ENCODE measurements at places on chromosomes 11 and 22. TPM values are rescaled to one million over a fixed set of nuclear protein-coding genes. Genes with fewer than 3 reads are reported as not detected.
A peak's percentile ranks its signal among the peaks of the same experiment; 100 is the strongest.

DNA sequence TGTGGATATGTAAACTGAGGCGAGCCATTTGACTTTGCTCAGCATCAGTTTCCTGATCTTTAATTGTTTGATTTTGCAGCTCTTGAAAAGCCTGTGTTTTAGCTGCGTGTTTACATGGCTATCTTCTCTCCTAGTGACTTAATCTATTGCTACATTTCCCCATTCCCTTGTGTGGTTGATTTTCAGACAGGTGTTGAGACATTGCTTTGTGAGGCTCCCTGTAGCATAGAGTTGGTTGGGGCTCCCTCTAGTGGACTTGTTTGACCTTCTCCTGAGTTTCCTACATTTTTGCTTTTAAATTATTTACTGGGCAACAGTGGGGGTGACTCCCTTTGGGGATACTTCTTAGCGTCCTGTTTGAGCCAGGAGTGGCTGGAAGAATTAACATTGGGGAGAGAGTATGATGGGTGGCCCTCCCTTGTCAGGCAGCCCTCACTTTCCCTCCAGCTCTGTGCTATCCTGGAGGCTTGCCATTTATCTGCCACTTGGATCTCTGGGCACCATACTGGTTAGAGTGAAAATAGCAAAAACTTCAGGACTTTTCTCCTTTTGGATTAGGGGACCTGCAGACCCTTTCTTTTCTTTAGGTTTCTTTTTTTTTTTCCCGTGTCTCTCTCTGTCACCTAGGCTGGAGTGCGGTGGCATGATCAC, 9.2 kb upstream of the CBL start:
- no peak overlapping the region for H3K4me3 ChIP-seq
- no peaks in the 10 kb centered on the region for H3K36me3 ChIP-seq
- H3K27me3 ChIP-seq, result no peaks in the 10 kb centered on the region
- peak; percentile 76 for DNase-seq
- H3K27ac ChIP-seq, result no peak overlapping the region

- DNase-seq, result no peak
- H3K4me3 ChIP-seq, result no peak overlapping the region
- no peaks in the 10 kb centered on the region for H3K27me3 ChIP-seq
- no peaks in the 10 kb centered on the region for H3K36me3 ChIP-seq
- no peaks in the 10 kb centered on the region for H3K4me1 ChIP-seq
Measured at GRCh38 chr11:61602775-61603569, 22.1 kb upstream of the SYT7 start.

GRCh38 chr22:48052621-48052890, 1290.1 kb downstream of the TBC1D22A start:
- DNase-seq, result no peak
- no peaks in the 10 kb centered on the region for H3K4me1 ChIP-seq
- no peaks in the 10 kb centered on the region for H3K27me3 ChIP-seq

GRCh38 chr22:22194931-22195264, 49.7 kb upstream of the VPREB1 start:
- no peaks in the 10 kb centered on the region for H3K4me1 ChIP-seq
- no peak overlapping the region for H3K4me3 ChIP-seq
- H3K27me3 ChIP-seq, result no peaks in the 10 kb centered on the region

DNA sequence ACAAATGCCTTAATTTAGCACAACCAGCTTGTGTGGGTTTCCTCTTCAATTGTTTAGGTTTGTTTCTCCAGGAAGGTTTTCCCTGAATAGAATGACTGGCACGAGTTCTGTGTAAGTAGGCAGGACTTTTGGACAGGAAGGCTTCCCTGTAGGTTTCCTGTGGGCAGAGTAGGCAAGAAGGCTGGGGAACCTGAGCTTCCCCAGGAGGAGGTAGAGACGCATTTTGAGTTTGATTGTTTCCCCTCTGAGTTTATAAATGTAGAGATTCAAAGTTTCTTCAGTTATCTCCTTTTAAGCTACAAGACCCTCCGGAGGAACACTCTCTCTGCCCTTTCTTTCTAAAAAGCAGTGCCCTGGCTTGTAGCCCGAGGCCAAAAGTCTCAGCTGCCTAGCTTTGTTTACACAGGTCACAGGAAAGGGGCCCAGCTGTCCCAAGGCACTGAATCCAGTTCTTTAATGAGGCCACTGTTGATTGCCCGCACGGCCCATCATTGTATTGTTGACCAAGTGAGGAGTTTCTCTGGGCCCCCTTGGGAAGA, 66.6 kb upstream of the RDX start:
- no peaks in the 10 kb centered on the region for H3K4me1 ChIP-seq
- H3K36me3 ChIP-seq, result no peaks in the 10 kb centered on the region
- H3K27me3 ChIP-seq, result no peaks in the 10 kb centered on the region
- H3K4me3 ChIP-seq, result no peak overlapping the region
- no peak overlapping the region for H3K27ac ChIP-seq

GRCh38 chr11:17786824-17787525, 52.4 kb downstream of the KCNC1 start:
- H3K27me3 ChIP-seq, result no peaks in the 10 kb centered on the region
- no peak for DNase-seq
- no peak overlapping the region for H3K4me3 ChIP-seq
- no peaks in the 10 kb centered on the region for H3K4me1 ChIP-seq
- peaks cover 4% of the 10 kb centered on the region for H3K36me3 ChIP-seq
- H3K27ac ChIP-seq, result no peak overlapping the region

GRCh38 chr11:77340501-77340900, 39.0 kb upstream of the GDPD4 start:
- no peaks in the 10 kb centered on the region for H3K36me3 ChIP-seq
- no peaks in the 10 kb centered on the region for H3K4me1 ChIP-seq
- no peak overlapping the region for H3K27ac ChIP-seq

- H3K4me3 ChIP-seq, result no peak overlapping the region
- DNase-seq, result no peak
- H3K27ac ChIP-seq, result no peak overlapping the region
- H3K36me3 ChIP-seq, result no peaks in the 10 kb centered on the region
- no peaks in the 10 kb centered on the region for H3K4me1 ChIP-seq
Measured at GRCh38 chr11:31797190-31798056, 13.7 kb downstream of the PAX6 start.

DNA sequence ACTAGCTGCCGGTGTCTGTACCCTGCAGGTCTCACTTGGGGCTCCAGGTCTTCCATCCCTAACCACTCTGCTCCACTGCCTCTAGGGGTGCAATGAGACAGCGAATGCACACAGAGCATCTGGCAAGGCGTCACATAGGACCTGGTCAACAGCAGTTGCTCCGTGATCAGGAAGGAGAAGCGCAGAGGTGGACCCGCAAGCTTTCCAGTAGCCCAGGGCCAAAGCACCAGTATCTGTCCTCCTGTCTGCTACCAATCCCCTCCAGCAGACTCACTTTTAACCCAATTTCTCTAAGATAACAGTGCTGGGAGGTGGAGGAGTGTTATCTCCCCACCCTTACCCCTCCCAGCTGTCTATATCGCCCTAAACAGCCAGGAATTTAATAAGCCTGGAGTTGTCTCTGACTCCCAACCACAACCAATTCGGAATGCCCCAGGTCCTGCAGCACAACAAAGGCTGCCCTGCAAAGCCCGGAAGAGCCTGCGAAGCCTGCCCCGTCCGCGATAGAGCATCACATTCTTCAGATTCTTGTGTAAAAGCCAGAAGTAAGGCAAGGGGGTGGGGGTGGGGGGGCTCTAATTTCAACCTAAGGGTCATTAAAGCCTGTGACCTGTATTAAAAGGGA, 19.3 kb downstream of the MYH9 start:
- H3K27ac ChIP-seq, result peak overlapping the region; percentile 38
- H3K36me3 ChIP-seq, result peaks cover 11% of the 10 kb centered on the region
- H3K27me3 ChIP-seq, result no peaks in the 10 kb centered on the region
- DNase-seq, result no peak
- peak overlapping the region; percentile 23 for H3K4me3 ChIP-seq

GRCh38 chr11:2480874-2481220, 36.0 kb downstream of the KCNQ1 start:
- DNase-seq, result no peak
- H3K27ac ChIP-seq, result no peak overlapping the region
- no peaks in the 10 kb centered on the region for H3K4me1 ChIP-seq

DNA sequence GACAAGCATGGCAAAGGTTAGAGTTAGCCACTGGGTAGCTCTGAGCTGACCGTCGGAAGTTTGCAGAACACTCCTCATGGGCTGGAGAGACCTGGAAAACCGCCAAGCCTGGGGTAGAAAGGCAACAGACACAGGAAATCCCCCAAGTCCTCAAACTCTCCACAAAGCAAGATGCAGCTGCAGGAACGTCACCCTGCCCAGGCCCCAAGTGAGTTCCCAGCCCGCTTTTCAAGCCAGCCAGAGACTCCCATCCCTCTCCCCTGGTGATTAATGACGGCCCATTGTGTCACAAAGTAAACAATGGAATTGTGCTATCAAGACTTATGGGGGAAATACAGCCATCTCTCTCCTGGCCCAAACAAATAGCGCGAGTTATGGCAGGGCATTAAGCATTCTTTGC, 633.0 kb downstream of the TBC1D22A start:
- no peaks in the 10 kb centered on the region for H3K4me1 ChIP-seq
- H3K27me3 ChIP-seq, result no peaks in the 10 kb centered on the region
- H3K36me3 ChIP-seq, result no peaks in the 10 kb centered on the region
- no peak overlapping the region for H3K27ac ChIP-seq
- no peak for DNase-seq

DNA sequence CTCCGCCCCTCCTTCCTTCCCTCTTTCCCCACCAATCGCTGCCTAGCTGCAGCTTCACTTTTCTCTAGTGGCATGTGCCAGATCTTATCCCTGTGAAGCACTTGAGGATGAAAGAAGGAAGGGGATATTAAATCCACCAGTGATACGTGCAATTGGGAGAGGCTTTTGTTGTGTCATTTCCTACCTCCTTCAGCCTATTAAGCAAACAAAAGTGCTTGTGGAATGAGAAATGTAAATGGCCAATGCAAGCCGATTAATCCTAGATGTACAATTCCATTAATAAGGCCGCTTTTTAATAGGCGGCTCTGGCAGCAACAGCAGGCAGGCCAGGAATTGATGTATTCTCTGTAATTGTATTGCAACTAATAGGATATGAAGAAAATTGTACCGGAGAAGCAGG, 23.3 kb downstream of the NTM start:
- no peak overlapping the region for H3K27ac ChIP-seq
- no peak for DNase-seq
- no peaks in the 10 kb centered on the region for H3K36me3 ChIP-seq
- no peaks in the 10 kb centered on the region for H3K27me3 ChIP-seq
- no peak overlapping the region for H3K4me3 ChIP-seq

DNA sequence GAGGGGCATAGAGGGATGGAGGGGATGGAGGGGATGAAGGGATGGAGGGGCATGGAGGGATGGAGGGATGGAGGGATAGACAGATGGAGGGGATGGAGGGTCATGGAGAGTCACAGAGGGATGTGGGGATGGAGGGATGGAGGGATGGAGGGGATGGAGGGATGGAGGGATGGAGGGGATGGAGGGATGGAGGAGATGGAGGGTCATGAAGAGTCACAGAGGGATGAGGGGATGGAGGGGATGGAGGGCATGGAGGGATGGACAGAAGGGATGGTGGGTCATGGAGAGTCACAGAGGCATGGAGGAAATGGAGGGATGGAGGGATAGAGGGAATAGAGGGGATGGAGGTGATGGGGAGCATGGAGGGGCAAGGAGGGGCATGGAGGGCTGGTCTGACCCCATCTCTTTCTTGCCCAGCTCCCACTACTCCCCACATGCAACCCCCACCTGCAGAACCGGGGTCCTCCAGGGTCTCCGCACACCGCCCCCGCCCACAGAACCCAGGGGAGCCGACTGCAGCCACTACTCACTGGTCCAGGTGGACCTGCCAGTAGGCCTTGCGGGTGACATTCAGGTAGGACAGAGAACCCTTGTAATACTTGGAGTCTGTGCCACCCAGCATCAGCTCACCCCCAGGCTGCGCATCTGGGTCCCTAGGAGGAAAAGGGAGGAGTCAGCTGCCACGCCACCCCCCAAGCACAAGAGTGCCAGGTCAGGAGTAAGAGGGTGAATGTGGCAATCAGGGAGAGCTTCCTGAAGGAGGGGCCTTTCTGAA, 4.2 kb upstream of the IFITM10 start:
- no peak overlapping the region for H3K4me3 ChIP-seq
- peaks cover 66% of the 10 kb centered on the region for H3K4me1 ChIP-seq
- H3K27me3 ChIP-seq, result peaks cover 6% of the 10 kb centered on the region
- no peak overlapping the region for H3K27ac ChIP-seq
- no peaks in the 10 kb centered on the region for H3K36me3 ChIP-seq

DNA sequence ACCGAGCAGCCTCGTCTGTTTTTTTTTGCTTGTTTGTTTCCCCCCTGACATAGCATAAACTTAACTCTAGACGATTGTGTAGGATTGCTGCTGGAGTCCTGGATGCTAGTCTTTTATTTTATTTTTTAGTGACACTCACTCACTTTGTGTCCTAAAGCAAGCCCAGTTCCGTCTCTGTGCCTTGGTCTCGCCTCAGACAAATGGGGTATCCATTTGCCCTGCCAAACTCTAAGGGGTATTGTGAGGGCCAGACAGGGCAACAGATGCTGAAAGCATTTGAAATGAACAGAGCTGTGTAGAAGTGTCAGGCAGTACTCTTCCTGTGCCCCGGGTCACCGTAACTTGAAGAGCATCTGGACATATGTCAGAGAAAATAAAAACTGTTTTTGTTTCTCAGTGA, 34.8 kb upstream of the DKK3 start:
- H3K27me3 ChIP-seq, result no peaks in the 10 kb centered on the region
- no peaks in the 10 kb centered on the region for H3K36me3 ChIP-seq
- H3K4me3 ChIP-seq, result no peak overlapping the region
- peaks cover 4% of the 10 kb centered on the region for H3K4me1 ChIP-seq

- H3K4me3 ChIP-seq, result no peak overlapping the region
- H3K27me3 ChIP-seq, result no peaks in the 10 kb centered on the region
- no peak for DNase-seq
- H3K36me3 ChIP-seq, result no peaks in the 10 kb centered on the region
- no peak overlapping the region for H3K27ac ChIP-seq
- no peaks in the 10 kb centered on the region for H3K4me1 ChIP-seq
Measured at GRCh38 chr11:112795911-112796649, 165.1 kb upstream of the NCAM1 start.

The CRYBB3 gene
- polyA plus RNA-seq, result not detected

The CCDC87 gene
- not detected for polyA plus RNA-seq

The OSBP2 gene
- 0.74 TPM for polyA plus RNA-seq

The SCGB1D2 gene
- polyA plus RNA-seq, result not detected

The INSC gene
- polyA plus RNA-seq, result not detected

The OR2D3 gene
- polyA plus RNA-seq, result not detected

The PHLDA2 gene
- 1.3 TPM for polyA plus RNA-seq
